ENCODE measurements at places on chromosomes 13 and 19.

DNA sequence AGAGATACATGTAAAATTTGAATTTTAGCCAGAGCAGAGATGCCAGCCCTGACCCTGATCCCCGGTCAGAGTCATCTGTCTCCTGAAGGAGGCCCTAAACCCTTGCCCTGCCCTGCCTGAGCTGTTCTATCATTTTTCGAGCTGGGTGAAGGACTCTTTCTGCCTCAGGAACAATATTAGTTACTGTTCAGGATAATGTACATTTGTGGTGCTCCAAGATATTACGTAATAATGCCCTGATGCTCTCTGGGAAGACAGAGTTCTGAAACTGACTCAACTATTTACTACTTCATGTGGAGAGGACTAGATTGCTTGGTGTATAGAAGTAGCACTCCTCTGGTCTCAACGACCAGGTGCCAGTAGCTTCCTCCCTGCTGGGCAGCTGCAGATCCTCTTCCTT, 37.9 kb upstream of the UBL3 start:
- DNase-seq, result no peak

DNA sequence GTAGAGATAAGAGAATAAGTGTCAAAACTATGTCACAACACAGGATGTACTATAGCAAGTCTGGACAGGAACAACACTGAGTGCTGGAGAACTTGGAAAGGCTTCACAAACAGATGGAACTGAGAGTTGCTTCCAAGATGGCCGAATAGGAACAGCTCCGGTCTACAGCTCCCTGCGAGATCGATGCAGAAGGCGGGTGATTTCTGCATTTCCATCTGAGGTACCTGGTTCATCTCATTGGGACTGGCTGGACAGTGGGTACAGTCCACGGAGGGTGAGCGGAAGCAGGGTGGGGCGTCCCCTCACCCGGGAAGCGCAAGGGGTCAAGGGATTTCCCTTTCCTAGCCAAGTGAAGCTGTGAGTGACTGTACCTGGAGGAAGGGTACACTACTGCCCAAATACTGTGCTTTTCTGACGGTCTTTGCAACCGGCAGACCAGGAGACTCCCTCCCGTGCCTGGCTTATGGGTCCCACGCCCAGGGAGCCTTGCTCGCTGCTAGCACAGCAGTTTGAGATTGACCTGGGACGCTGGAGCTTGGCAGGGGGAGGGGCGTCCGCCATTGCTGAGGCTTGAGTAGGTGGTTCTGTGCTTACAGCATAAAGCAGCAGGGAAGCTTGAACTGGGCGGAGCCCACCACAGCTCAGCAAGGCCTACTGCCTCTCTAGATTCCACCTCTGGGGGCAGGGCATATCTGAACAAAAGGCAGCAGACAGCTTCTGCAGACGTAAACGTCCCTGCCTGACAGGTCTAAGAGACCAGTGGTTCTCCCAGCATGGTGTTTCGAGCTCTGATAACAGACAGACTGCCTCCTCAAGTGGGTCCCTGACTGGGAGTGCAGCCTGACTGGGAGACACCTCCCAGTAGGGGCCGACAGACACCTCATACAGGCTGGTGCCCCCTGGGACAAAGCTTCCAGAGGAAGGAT, 46.0 kb downstream of the USP12 start:
- no peak for DNase-seq

DNA sequence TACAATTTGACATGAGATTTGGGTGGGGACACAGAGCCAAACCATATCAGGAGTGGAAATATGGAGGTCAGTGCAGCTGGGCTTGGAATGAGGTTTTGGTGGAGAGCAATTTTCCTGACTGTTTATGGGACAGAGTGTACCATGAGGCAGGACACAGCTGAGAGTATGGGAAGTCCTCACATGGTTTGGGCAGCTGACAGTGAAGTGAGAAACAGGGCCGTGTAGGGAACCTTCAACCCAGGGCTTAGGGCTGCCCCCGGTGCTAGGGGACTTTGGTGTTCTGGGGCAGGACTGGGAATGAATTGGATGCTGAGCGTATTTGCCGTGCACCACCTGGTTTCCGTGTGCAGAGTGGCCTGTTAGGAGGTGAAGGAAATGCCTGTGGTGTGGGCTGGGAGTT, 6.1 kb downstream of the ZNF548 start:
- no peak for DNase-seq

GRCh38 chr13:68713394-68713793, 1394.2 kb upstream of the ATXN8OS start:
- no peak for DNase-seq

- DNase-seq, result peak; percentile 69
Measured at GRCh38 chr13:114161644-114162532, 17.2 kb upstream of the CFAP97D2 start.

Measured in AML-193 (cell line).